ENCODE measurements at places on chromosomes 5 and 9.

- no peak overlapping the region for H3K4me3 ChIP-seq
- no peaks in the 10 kb centered on the region for H3K4me1 ChIP-seq
- no peaks in the 10 kb centered on the region for H3K36me3 ChIP-seq
These were observed 574.7 kb downstream of the TLE4 start for GRCh38 chr9:80146466-80146865.

- no peaks in the 10 kb centered on the region for H3K4me1 ChIP-seq
- H3K36me3 ChIP-seq: no peaks in the 10 kb centered on the region
- H3K27ac ChIP-seq: no peak overlapping the region
These were observed 1915.8 kb upstream of the CDH6 start for GRCh38 chr5:29277642-29278041.

DNA sequence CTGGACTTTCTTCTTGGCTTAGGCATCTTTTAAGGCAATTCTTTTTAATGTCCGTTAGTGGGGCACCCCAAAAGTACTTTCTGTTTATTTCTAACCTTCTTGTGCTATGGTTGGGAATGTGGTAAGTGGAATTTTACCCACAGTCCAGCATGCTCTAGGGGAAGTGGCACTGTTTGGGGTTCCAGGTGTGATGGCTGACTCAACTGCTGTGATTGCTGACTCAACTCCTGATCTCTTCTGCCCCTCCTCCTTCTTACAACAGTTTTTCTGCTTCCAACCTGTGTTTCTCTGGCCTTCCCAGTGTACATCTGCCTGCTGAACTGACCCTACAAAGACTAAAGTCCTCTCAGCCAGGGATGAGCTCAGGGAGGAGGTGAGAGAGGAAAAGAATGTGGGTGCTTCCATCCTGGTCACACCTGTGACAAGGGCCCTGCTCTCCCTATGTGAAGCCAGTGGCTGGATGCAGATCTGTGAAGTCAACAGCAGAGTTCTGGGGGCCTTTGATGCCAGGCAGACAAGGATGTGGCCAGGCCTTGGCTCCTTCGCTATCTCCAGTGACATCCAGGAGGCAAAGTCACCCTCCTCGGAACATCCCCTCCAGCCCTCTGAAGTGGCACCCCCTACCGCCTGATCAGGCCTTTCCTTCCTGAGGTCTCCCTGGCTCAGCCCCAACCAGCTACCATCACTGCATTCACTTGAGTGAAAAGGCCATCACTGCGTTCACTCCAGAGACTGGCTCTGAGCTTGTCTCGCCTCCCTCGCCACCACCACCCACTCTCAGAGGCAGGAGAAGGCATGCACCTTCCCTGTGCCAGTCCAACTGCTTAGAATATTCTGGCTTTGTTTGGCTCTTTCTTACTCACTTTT is 72.2 kb downstream of the C5orf15 start:
- no peak for DNase-seq
- no peak overlapping the region for H3K27ac ChIP-seq
- no peak overlapping the region for H3K4me3 ChIP-seq
- peaks cover 3% of the 10 kb centered on the region for H3K27me3 ChIP-seq
- H3K36me3 ChIP-seq: no peaks in the 10 kb centered on the region
- H3K4me1 ChIP-seq: no peaks in the 10 kb centered on the region

- H3K27me3 ChIP-seq: no peaks in the 10 kb centered on the region
- no peaks in the 10 kb centered on the region for H3K36me3 ChIP-seq
- peak; percentile 10 for DNase-seq
- no peak overlapping the region for H3K27ac ChIP-seq
These were observed 1.2 kb downstream of the LCN15 start for GRCh38 chr9:136762915-136763648.

DNA sequence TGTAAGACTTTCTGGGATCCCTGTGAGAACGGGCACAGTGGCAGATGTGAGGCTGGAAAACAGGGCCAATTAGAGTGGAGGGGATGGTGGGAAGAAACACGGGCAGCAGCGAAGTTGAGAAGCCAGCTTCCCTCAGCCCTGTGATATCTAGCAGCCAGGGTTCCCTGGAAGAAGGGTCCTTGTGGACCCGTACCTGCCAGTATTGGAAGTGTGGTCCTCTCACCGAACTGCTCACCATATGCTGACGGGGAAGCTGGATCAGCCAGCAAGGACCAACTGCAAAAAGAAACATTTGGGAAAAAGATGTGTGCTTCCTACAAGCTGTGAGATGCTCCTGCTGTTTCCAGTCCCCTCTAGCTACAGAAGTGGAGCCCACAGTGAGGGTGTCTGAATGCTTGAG is 13.6 kb downstream of the CKMT2 start:
- H3K4me3 ChIP-seq: no peak overlapping the region
- no peaks in the 10 kb centered on the region for H3K4me1 ChIP-seq
- H3K36me3 ChIP-seq: peaks cover 3% of the 10 kb centered on the region
- no peaks in the 10 kb centered on the region for H3K27me3 ChIP-seq
- no peak overlapping the region for H3K27ac ChIP-seq
- DNase-seq: no peak

DNA sequence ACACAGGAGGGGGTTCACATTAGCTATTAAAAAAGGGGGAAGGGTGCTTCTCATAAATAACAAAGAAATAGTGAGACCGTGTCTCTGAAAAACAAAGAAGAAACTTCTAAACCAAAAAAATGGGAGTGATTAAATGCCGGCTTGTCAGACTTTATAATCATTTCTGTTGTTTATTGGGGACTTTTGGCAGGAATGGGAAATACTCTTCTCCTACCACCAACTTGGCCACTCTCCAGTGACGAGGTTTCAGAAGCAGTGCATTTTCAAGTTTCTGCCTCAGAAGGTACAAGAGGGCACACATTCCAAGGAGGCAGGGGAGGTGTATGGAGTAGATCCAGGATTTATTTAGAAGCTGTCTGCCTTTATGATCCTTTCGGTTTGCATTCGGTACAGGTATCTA is 46.2 kb downstream of the LIX1 start:
- no peak overlapping the region for H3K4me3 ChIP-seq
- no peaks in the 10 kb centered on the region for H3K36me3 ChIP-seq
- no peaks in the 10 kb centered on the region for H3K27me3 ChIP-seq
- H3K27ac ChIP-seq: no peak overlapping the region
- peaks cover 14% of the 10 kb centered on the region for H3K4me1 ChIP-seq
- no peak for DNase-seq

- H3K36me3 ChIP-seq: no peaks in the 10 kb centered on the region
- H3K4me3 ChIP-seq: no peak overlapping the region
- H3K4me1 ChIP-seq: peaks cover 2% of the 10 kb centered on the region
- H3K27ac ChIP-seq: no peak overlapping the region
These were observed 14.3 kb upstream of the RNF130 start for GRCh38 chr5:180085837-180086236.

DNA sequence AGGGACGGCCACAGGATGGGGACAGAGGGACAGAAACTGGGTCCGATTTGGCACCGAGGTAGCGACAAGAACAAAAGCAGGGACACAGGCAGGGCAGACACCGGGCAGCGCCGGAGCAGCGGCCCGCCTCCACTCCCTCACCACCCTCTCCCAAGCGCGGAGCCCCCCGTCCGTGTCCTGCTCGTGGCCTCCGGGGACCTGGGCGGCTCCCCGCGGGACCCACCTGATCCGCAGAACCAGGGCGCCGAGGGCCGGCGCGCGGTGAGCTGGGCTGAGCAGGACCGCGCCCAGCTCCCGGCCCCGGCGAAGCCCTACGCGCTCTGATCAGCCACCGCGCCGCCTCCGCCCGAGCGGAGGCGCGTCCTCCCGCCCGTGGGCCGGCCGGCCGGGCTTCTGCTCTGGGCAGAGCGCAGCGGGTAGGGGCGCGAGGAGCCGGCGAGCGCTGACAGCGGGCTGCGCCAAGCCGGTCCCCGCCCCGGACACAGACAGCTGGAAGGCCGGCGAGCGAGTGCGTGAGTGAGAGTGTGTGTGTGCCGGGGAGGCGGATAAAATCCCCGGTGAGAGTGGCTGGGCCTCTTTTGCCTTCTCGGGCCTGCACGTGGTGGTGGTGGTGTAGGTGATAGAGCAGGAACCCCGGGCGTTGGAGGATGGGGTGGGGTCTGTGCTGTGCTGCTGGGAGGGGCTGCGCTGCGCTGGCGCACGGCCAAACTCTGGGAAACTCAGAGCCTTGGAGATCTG is at the start of gene GGTA1:
Gene GGTA1 (minus strand): TSS at position 418 of the 738 bp plus-strand sequence. CDS start 31,922 bp downstream, outside the sequence.
- H3K4me3 ChIP-seq: no peak within 1 kb of the TSS
- no peak for DNase-seq
- no peaks in the 10 kb centered on the region for H3K36me3 ChIP-seq
- peaks cover 4% of the 10 kb centered on the region for H3K27me3 ChIP-seq
- no peaks in the 10 kb centered on the region for H3K4me1 ChIP-seq
- no peak within 1 kb of the TSS for H3K27ac ChIP-seq

- no peaks in the 10 kb centered on the region for H3K27me3 ChIP-seq
- DNase-seq: no peak
- H3K4me3 ChIP-seq: no peak overlapping the region
- H3K36me3 ChIP-seq: no peaks in the 10 kb centered on the region
- H3K4me1 ChIP-seq: no peaks in the 10 kb centered on the region
- no peak overlapping the region for H3K27ac ChIP-seq
These were observed 86.2 kb upstream of the CDH9 start for GRCh38 chr5:27124590-27124989.
